ENCODE measurements at places on chromosomes 3 and 15.

DNA sequence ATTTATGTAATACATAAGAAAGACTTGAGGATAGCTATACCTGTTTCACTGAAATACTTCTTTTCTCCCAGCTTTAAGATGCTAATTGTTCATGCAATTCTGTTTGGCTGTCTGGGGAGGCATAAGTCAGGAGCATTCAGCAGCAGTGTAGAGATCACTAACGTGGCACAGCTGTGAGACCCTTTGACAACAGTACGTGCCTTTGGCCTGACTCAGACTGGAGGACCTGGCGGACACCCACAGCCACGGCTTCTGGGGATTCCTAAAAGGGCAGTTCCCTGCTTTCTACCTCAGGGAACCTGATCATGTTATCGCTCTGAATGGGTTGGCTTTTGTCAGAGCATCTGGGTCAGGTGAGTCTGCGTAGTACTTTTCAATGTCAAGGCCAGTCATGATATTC is 295.0 kb upstream of the ICE2 start:
- DNase-seq: no peak

- no peak for DNase-seq
These were observed 971 bp downstream of the CPOX start for GRCh38 chr3:98592345-98592935.

- DNase-seq: no peak
These were observed 725 bp downstream of the SRP14 start for GRCh38 chr15:40038275-40038637.

GRCh38 chr3:11084677-11085076 is 69.6 kb upstream of the HRH1 start:
- no peak for DNase-seq

DNA sequence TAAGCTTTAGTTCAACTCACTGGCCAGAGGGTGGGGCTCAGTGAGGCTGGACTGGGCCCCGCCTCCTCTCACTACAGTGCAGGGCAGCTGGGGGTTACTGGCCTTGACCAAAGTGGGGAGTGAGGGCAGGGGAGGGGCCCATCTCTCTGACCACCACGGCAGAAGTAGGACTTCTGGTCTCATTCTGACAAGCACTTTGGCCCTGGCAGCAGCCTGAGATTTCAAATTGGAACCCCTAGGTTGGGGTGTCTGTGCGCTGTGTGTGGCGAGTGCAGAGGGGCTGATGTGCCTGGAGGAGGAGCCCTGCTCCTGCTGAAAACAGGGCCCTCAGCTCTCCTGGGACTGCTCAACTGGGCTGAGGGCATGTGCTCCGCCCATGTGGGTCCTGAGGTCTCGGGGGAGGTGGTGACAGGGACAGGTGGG is 60.3 kb upstream of the RPL32 start:
- DNase-seq: no peak

DNA sequence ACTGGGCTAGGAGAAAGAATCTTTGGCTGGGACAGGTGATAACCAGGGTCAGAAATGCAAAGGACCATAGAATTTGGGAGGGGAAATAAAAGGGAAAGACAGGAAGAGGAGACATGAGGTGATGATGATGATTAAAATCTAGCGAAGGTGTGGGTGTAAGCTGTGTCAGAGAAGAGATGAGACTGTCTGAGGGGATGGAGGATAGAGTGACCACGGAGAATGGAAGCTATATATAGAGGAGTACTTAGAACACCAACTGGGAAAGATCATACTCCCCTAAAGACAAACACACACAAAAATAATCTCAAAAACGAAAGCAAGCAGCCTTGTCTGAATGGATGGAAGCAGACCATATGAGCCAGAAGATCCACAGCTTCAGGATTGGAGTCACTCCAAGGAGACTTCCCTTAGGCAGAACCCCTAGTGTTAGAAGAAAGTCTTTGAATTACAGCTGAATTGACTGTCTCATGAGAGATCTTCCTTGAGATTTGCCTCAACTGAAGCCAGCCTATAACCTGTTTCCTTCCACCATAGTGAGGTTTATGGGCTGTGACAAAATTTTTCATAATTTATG is 115.2 kb upstream of the DAZL start:
- DNase-seq: no peak

DNA sequence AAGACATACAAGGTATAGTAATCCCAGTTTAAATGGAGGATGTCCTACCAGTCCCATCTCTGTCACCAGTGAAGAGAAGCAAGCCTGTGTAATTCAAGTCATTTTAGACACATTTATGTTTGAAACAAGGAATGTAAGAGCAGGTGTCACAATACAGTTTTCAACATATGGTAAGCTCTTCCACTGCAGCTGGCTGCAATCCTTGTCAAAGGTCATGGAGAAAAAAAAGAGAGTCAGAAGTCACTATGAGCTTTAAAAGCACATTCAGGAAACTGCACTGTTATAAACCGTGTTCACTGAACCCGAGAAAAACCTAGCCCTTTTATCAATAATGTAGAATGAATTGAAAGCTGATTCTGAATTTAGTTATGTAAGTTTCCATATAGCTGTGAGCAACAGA is 206.4 kb downstream of the NAALADL2 start:
- DNase-seq: no peak

GRCh38 chr3:57179580-57180410 is 14.6 kb upstream of the IL17RD start:
- no peak for DNase-seq

DNA sequence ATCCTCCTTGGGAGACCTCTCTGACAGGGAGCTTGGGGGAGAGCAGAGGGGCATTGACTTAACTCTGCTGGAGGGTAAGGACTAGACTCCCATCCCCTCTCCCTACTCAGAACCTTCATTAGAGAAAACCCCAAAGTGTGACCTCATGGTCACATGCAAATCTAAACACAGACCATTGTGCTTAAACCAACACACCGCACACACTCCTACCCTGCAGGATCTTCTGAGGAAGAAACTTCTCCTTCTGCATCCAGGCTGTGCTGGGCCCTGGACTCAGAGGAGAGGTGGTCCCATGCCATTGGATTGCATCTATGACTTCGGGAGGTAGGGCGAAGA is 805 bp upstream of the PARP16 start:
- no peak for DNase-seq

DNA sequence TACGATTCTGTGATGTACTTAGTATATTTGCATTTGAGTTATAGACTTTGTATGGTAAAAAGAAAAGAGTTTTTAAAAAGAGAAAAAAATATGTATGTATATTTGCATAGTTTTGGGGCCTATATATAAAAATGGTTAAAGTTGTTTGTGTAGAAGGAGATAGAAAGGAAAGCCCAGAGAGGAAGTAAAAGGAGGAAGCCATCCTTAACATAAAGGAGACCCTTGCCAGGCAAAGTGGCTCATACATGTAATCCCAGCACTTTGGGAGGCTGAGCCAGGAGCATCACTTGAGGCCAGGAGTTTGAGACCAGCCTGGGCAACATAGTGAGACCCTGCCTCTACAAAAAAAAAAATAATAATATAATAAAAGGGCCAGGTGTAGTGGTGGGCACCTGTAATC is 8.4 kb downstream of the SNAP23 start:
- DNase-seq: no peak

- no peak for DNase-seq
These were observed 2.8 kb downstream of the MB21D2 start for GRCh38 chr3:192914848-192915247.

DNA sequence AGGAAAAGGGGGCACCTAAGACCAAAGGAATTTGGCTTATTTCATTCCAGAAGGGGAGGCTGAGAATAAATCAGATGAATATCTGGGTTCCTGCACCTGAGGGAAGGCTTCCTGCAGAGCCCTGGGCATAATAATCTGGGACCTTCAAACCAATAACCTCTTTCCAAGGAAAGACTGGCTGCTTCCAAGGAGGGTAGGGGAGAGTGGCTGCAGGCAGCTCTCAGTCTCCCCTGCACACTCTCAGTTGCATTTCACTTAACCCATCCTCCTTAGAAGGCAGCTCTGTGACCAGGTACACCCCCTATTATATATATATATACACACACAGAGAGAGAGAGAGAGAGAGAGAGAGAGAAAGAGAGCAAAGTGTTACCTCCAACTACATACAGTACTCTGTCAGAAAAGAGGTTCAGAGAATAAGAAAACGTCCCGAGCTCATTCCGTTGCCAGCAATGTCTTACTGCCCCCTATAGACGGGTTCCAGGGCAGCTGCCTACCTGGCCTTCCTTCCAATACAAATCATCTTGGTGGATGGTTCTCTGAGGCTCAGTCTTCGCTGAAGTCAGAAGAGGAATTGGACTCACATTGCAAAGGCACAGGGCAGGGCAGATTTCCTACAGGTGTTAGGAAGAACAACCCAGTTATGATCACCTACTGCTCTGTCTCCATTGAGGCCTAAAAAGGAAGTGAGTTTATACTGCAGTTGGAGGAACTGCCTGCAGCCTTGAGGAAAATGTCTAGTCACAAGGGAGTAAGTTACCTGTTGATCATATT is 26.1 kb downstream of the CAPN3 start:
- DNase-seq: no peak

DNA sequence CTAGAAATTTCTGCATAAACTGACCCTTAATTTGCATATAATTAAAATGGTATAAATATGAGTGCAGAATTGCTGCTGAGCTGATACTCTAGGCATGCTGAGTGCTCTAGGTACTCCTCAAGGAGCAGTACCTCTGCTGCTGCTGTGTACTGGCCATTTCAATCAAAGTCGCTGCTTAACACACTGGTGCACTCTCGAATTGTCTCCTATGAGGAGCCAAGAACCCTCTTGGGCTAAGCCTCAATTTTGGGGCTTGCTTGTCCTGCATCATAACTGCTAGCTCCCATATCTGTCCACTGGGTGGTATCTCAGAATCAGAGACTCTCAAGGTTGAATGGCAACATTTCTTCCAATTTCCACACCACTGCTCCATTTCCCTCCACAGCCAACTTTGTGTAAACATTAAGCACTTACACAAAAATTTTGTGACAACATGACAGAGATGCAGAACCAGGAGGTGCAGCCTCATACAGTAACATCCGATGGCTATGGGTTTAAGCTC is 82.5 kb downstream of the XXYLT1 start:
- DNase-seq: no peak

GRCh38 chr3:111998636-111999483 is at the start of gene TAGLN3:
TAGLN3 (plus strand) TSS chr3:111998922; CDS start chr3:111999423, 501 bp downstream.
- DNase-seq: no peak

DNA sequence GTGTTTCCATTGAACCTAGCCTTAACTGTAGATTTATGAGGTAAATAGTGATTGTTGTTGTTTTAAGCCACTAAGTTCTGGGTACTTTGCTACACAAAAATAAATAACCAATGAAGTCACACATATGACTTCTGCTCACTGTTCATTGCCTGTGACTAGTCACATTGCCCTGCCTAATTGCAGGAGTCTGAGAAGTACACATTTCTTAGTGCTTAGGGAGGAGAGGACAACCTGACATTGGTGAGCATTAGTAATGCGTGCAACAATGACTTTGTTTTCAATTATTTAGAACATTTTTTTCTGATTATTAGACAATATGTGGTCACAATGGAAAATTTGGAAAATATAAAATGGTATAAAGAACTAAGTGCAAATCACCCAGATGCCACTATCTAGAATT is 133.2 kb upstream of the DAZL start:
- DNase-seq: no peak

- no peak for DNase-seq
These were observed 14.0 kb downstream of the EDEM1 start for GRCh38 chr3:5201536-5201935.

GRCh38 chr15:74977599-74977998 is 17.8 kb upstream of the SCAMP5 start:
- DNase-seq: no peak

DNA sequence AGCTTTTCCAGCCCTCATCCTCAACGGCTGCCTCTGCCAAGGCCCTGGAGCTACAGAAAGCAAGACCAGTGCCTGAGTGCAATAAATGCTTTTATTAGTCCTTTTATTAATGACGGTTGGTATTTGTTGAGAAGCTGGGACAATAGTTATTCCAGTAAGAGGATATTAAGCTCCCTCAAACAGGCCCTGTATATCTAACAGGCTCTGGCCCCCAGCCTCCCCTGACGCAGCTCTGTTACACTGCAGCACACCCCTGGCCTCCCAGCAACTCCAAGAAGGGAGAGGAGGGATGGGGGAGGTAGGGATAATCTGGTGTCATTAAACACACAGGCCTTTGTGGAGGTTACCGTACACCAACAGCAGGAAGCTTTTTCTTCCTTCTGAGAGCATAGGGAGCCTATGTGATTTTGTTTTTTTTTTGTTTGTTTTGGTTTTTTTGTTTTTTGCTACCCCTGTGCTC is 30.8 kb upstream of the MAGEF1 start:
- no peak for DNase-seq

DNA sequence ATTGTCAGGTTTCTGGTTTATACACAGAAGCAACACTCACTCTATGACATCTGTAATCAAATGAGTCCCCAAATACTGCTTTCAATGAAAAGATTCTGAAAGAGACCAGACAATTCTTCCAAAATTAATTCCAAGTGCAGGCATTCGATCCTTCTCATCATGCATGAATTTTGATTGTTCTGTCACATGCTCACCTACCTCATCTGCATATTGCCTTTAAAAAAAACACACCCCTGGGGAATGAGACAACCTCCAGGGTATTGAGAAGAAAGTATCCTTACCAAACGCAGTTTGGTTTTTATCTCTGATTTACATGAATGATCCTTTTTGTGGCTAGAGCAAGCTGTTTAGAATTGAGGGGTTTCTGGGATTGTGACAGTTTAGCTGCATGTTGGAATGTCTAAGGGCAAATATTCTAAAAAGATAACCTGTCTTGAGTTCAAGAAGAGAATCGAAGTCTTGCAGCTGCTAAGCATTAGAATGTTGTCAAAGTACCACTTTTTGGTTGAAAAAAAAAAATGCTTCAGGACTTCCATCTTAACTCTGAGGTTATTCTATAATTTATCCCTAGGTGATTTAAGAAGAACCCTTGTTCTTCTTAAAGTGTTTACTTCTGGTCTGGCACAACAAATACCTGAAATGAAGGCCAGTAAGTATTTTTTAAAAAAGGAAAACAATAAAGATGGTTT is 653.1 kb downstream of the RBMS3 start:
- DNase-seq: no peak

GRCh38 chr3:61855211-61855610 is 293.8 kb downstream of the PTPRG start:
- DNase-seq: no peak

DNA sequence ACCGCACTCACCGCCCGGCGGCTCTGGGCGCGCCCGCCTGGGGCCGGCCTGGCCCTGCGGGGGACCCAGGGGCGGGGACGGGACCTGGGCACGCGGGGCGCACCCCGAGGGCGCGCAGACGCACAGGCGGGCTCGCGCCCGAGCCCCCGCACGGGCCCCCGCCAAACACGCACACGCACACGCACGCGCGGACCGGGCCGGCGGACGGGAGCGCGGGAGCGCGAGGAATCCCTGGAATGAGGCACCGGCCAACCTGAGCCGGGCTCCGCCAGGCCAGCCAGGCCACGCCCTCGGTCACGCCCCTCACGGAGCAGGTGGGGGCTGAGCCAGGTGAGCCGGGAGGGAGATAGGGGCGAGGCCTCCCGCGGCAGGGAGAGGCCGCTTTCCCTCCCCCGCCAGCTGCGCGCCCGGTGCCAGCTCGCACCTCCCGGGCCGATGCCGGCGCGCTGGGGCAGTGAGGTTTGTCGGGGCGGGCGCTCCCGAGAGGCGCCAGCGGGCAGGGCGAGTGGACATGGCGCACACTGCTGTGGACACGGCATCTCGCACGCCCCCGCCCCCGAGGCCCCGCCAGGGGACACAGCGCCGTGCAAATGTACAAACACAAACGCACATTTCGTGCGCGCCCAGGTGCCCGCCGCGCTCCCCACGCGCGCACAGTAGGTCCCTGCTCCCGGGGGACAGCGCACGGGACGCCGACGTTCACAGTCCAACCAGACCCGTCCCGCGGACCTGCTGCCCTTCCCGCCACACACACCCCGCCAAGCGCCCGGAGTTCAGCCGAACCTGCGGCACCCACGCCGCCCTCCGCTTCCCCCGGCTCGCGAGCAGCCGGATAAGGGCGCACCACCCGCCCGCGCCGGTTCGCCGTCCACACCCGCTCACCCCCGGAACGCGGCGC is 75.9 kb upstream of the VGLL4 start:
- peak; percentile 48 for DNase-seq
